ENCODE measurements at places on chromosomes 4 and X.
A peak's percentile ranks its signal among the peaks of the same experiment; 100 is the strongest.

GRCh38 chr4:78432896-78433295 lies 118.7 kb upstream of the ANXA3 start:
- H3K4me1 ChIP-seq, result no peaks in the 10 kb centered on the region
- H3K36me3 ChIP-seq, result no peaks in the 10 kb centered on the region
- no peak overlapping the region for H3K4me3 ChIP-seq

- H3K36me3 ChIP-seq, result no peaks in the 10 kb centered on the region
- H3K27me3 ChIP-seq, result no peaks in the 10 kb centered on the region
- H3K4me1 ChIP-seq, result peaks cover 6% of the 10 kb centered on the region
- DNase-seq, result no peak
- peak overlapping the region; percentile 38 for H3K27ac ChIP-seq
Measured at GRCh38 chr4:185384930-185385331, 10.8 kb downstream of the LRP2BP start.

DNA sequence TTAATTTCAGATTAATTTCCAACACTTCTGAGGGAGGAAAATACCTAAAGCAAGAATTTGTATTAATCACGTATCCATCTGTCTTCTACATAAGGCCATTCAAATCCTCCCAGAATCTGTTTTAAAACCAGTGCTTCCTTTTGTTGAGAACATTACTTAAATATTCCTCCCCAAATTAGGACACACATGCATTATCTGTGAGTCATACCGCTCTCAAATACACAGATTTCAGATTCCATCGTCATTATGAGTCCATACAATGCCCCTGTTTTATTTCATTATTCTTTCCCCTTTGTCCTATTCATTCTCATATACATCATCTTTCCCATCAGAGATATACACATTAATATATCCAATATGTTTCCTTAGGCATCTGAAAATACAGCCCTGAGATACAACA lies 57.3 kb upstream of the PRSS12 start:
- no peak for DNase-seq
- H3K4me3 ChIP-seq, result no peak overlapping the region
- no peaks in the 10 kb centered on the region for H3K27me3 ChIP-seq

GRCh38 chrX:37922928-37923327 lies 75.6 kb upstream of the DYNLT3 start:
- no peaks in the 10 kb centered on the region for H3K4me1 ChIP-seq
- no peak overlapping the region for H3K4me3 ChIP-seq
- H3K27me3 ChIP-seq, result no peaks in the 10 kb centered on the region
- no peak overlapping the region for H3K27ac ChIP-seq

GRCh38 chr4:100348473-100348872 lies 158.2 kb upstream of the DDIT4L start:
- H3K36me3 ChIP-seq, result no peaks in the 10 kb centered on the region
- no peaks in the 10 kb centered on the region for H3K27me3 ChIP-seq
- no peak overlapping the region for H3K27ac ChIP-seq

Measured in lower lobe of right lung (tissue), 2 donors.